RWPE2 (cell line): ENCODE measurements at places on chromosomes 3 and 15.

GRCh38 chr3:150069633-150070032 is 98.9 kb upstream of the PFN2 start:
- H3K4me3 ChIP-seq, result no peak overlapping the region
- no peak for DNase-seq
- H3K27ac ChIP-seq, result peak overlapping the region; percentile 21
- H3K36me3 ChIP-seq, result no peaks in the 10 kb centered on the region
- peaks cover 12% of the 10 kb centered on the region for H3K4me1 ChIP-seq

GRCh38 chr3:55446850-55447249 is 40.3 kb downstream of the WNT5A start:
- DNase-seq, result no peak
- H3K4me3 ChIP-seq, result no peak overlapping the region
- H3K4me1 ChIP-seq, result no peaks in the 10 kb centered on the region

GRCh38 chr3:185823078-185824044 is 1.5 kb downstream of the IGF2BP2 start:
- H3K27ac ChIP-seq, result peak overlapping the region; percentile 85
- H3K36me3 ChIP-seq, result peaks cover 23% of the 10 kb centered on the region
- no peak for DNase-seq
- peaks cover 43% of the 10 kb centered on the region for H3K4me1 ChIP-seq
- H3K4me3 ChIP-seq, result peak overlapping the region; percentile 95

DNA sequence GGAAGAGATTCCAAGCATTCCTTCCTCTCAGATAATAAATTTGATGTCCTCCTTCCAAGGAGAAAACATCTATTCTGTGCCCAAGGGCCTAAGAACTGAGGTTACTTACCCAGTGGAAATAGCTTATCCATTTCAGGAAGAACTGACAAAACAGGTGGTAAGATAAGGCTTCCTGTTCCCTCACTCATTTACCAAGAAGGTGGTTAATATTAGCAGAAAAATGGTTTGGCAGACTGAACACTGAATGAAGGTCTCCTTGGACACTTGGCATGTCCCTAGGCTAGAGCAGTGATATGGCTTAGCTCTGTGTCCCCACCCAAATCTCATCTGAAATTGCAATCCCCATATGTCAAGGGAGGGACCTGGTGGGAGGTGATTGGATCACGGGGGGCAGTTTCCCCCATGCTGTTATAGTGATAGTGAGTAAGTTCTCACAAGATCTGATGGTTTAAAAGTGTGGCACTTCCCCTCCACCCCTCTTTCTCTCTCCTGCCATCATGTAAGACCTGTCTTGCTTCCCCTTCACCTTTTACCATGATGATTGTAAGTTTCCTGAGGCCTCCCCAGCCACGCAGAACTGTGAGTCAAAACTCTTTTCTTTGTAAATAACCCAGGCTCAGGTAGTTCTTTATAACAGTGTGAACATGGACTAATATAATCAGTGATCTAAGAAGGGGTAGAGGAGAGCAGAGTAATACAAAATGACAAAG is 127.4 kb downstream of the ST8SIA2 start:
- no peaks in the 10 kb centered on the region for H3K36me3 ChIP-seq
- no peaks in the 10 kb centered on the region for H3K4me1 ChIP-seq
- no peak overlapping the region for H3K4me3 ChIP-seq

- no peak overlapping the region for H3K4me3 ChIP-seq
- H3K27ac ChIP-seq, result no peak overlapping the region
- DNase-seq, result no peak
- no peaks in the 10 kb centered on the region for H3K4me1 ChIP-seq
- no peaks in the 10 kb centered on the region for H3K36me3 ChIP-seq
Measured at GRCh38 chr3:53842436-53843194, 3.6 kb downstream of the CHDH start.

- no peaks in the 10 kb centered on the region for H3K36me3 ChIP-seq
- H3K27me3 ChIP-seq, result no peaks in the 10 kb centered on the region
- peak; percentile 70 for DNase-seq
- no peak overlapping the region for H3K27ac ChIP-seq
- H3K4me3 ChIP-seq, result no peak overlapping the region
Measured at GRCh38 chr15:65246026-65246714, 34.9 kb upstream of the CILP start.

DNA sequence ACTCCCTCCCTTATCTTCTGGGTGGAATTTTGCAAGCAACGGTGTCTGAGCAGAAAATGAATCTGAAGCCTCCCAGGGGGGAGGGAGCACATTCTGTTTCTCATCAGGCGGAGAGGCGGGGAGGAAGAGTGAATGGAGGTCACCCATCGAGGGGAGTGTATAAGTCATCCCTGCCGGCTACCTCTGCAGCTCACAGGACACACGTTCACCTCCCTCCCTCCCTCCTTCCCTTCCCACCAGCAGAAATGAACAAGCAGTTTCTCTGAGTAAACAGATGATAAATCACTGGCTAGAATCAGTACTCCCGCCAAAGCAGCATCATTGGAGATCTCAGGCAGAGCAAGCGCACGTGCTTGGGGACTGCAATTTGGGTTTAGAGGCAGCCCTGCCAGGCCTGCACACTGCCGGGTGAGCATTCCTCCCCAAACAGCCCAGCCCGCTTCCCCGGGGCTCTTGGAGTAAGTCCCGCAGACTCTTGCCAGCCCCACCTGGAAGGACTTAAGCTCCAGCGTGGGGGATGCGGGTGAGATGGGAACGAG is 38.3 kb downstream of the CPN2 start:
- H3K4me1 ChIP-seq, result peaks cover 16% of the 10 kb centered on the region
- peak; percentile 47 for DNase-seq
- peaks cover 1% of the 10 kb centered on the region; the same call in 1 of the 2 replicates for H3K36me3 ChIP-seq
- no peak overlapping the region for H3K27ac ChIP-seq
- no peaks in the 10 kb centered on the region for H3K27me3 ChIP-seq

GRCh38 chr3:190258634-190259033 is 63.6 kb downstream of the CLDN1 start:
- no peaks in the 10 kb centered on the region for H3K4me1 ChIP-seq
- DNase-seq, result no peak
- H3K4me3 ChIP-seq, result no peak overlapping the region
- H3K27me3 ChIP-seq, result no peaks in the 10 kb centered on the region
- H3K27ac ChIP-seq, result no peak overlapping the region

GRCh38 chr3:151008699-151009098 is 36.2 kb upstream of the CLRN1 start:
- H3K27ac ChIP-seq, result no peak overlapping the region
- H3K4me3 ChIP-seq, result no peak overlapping the region
- no peaks in the 10 kb centered on the region for H3K36me3 ChIP-seq
- DNase-seq, result no peak
- no peaks in the 10 kb centered on the region for H3K27me3 ChIP-seq

DNA sequence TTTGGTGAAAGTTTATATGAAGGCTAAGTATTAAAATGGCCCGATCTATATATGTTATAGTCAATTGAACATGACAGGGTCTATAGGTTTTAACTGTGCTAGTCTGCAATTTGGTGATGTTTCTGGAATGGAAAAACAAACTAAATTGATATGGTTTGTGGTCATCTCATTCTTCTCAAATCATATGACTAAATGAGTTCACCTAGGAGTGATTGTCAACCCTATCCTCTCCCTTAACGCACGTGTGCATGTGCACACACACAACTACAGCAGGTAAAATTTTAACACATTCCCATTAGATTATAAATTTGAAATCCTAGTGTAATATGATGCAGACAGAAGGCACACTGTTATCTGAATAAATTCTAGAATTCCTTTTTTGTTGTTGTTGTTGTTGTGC is 9.0 kb downstream of the CLDND1 start:
- no peaks in the 10 kb centered on the region for H3K27me3 ChIP-seq
- H3K36me3 ChIP-seq, result peaks cover 36% of the 10 kb centered on the region
- peak overlapping the region; percentile 96 for H3K27ac ChIP-seq
- peaks cover 32% of the 10 kb centered on the region for H3K4me1 ChIP-seq

DNA sequence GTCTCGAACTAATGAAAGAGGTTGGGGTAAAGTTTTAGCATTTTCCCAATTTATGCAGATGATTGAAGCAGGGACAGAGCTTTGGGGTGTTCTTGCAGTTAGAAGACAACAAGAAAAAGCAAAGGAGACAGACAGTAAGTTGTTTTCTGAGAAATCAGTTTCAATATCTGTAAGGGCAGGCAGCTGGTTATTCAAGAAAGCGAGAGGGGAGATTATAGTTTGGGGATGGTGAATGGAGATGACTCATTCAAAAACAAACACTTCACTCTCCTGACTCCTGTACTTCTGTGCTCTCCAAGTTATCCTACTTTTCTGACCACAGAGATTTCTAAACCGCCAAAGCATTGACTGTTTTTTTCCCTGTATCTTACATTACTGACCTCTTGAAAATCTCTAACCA is 352.0 kb downstream of the GAP43 start:
- H3K27ac ChIP-seq, result no peak overlapping the region
- no peak overlapping the region for H3K4me3 ChIP-seq
- DNase-seq, result no peak

- no peaks in the 10 kb centered on the region for H3K36me3 ChIP-seq
- H3K4me3 ChIP-seq, result no peak overlapping the region
- no peaks in the 10 kb centered on the region for H3K4me1 ChIP-seq
- no peak overlapping the region for H3K27ac ChIP-seq
- H3K27me3 ChIP-seq, result no peaks in the 10 kb centered on the region
Measured at GRCh38 chr3:46400000-46400734, 6.7 kb downstream of the CCR5AS start.

DNA sequence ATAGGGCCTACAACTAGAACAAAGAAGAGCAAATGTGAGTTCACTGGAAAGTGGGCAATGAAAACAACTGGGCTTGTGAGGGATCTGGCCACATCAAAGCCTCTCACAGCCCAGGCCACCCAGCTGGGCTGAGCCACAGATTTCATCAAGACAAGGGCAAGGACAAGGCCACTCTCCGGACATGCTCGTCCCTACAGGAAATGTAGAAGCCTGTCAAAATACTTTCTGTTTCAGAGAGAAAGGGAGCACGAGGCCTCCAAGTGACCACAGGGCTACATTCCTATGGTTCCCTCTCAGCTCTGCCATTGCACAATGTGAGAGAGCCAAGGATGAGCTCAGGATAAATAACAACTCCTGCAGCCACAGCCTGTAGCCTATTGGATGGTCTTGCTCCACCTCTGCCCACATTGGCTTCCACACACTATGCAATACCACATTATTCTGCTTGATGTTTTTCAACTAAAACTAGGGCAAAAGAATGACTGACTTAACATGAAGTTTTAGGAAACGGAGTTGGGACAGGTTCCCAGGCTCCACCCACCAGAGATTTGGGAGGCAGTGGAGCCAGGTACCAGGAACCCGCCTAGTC is 12.1 kb downstream of the TBC1D2B start:
- no peaks in the 10 kb centered on the region for H3K36me3 ChIP-seq
- no peak overlapping the region for H3K4me3 ChIP-seq
- H3K4me1 ChIP-seq, result peaks cover 71% of the 10 kb centered on the region
- H3K27ac ChIP-seq, result peak overlapping the region; percentile 50

- H3K4me3 ChIP-seq, result no peak overlapping the region
- H3K4me1 ChIP-seq, result no peaks in the 10 kb centered on the region
- no peak overlapping the region for H3K27ac ChIP-seq
- H3K27me3 ChIP-seq, result no peaks in the 10 kb centered on the region
- no peaks in the 10 kb centered on the region for H3K36me3 ChIP-seq
- no peak for DNase-seq
Measured at GRCh38 chr3:24168977-24169376, 223.9 kb downstream of the NR1D2 start.

DNA sequence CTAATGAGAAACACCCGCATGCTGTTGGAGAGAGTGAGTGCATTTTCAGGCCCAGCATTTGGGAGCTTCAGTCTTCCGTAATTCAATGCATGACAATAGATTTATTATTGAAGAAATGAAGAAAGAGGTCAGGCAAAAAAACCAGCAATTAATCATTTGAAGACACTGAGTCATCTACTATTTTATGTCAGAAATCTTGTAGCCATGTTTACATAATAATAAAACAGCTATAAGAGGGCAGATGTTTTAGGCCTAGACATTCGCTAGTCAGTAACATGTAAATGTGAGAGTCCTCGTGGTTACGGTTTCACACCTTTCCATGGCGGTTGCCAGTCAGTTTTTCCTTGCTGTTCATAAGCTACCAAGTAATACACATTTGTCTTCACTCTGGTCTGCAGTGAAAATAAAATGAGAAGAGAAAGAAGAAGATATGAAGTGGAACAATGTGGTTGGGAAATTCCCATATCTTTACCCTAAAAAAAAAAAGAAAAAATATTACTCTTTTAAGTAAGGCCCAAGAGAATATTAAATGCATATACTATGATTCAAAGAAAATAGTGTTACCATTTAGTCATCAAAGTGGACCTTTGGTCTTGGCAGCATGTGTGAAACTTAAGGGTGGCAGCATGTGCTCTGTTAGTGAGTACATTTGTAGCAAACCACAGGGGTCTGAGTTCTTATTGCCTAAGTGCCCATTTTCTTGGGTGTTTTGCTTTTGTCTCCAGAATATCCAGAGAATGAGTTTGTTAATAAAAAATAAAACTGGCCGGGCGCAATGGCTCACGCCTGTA is 140.5 kb upstream of the TBL1XR1 start:
- DNase-seq, result no peak
- H3K27ac ChIP-seq, result peak overlapping the region; percentile 32
- no peaks in the 10 kb centered on the region for H3K36me3 ChIP-seq
- H3K27me3 ChIP-seq, result no peaks in the 10 kb centered on the region

DNA sequence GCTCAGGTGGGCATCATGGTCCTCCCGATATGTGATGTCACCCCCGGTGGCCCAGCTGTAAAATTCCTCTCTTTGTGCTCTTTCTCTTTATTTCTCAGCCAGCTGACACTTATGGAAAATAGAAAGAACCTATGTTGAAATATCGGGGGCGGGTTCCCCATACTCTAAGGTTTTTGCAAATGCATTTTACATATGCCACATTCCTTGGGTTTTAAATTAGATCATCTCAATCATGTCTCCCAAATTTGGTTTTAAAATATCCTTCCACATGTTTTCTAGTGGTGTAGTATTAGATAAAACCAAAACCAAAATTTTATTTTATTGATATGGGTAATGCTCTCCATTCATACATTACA is 4.4 kb upstream of the TMEM62 start:
- H3K4me3 ChIP-seq, result no peak overlapping the region
- no peak overlapping the region for H3K27ac ChIP-seq
- no peaks in the 10 kb centered on the region for H3K27me3 ChIP-seq
- peaks cover 7% of the 10 kb centered on the region for H3K4me1 ChIP-seq
- DNase-seq, result no peak

GRCh38 chr3:177906578-177907229 is 629.5 kb upstream of the KCNMB2 start:
- no peak for DNase-seq
- H3K4me1 ChIP-seq, result no peaks in the 10 kb centered on the region
- no peak overlapping the region for H3K4me3 ChIP-seq
- H3K27ac ChIP-seq, result peak overlapping the region; percentile 13
- H3K27me3 ChIP-seq, result no peaks in the 10 kb centered on the region

DNA sequence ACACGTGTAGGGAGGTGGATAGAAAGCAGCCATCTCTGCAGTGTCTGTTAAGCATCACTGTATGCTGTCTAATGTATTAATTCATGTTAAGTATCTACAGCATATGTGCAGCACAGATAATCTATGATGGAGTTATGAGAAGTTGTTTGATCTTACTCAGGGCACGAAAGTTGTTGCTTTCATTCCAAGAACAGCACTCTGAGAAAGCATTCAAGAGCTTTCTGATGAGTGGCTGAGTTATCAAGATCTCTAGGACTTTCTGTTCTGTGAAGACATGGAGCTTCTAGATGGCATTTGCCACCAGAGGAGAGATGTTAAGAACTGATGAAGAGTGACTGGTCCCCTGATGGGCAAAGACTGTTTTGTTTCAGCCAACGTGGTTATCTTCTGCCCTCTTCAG is 22.6 kb upstream of the TPRG1 start:
- DNase-seq, result no peak
- no peaks in the 10 kb centered on the region for H3K4me1 ChIP-seq
- no peak overlapping the region for H3K4me3 ChIP-seq
- H3K27ac ChIP-seq, result no peak overlapping the region
- H3K27me3 ChIP-seq, result no peaks in the 10 kb centered on the region
- no peaks in the 10 kb centered on the region for H3K36me3 ChIP-seq

GRCh38 chr15:56175788-56176187 is 67.9 kb downstream of the RFX7 start:
- H3K4me1 ChIP-seq, result peaks cover 13% of the 10 kb centered on the region
- H3K27ac ChIP-seq, result no peak overlapping the region
- H3K27me3 ChIP-seq, result no peaks in the 10 kb centered on the region
- no peak overlapping the region for H3K4me3 ChIP-seq
